Fibroblast of the aortic adventitia (primary cell): ENCODE measurements at places on chromosomes 5 and 9.
A peak's percentile ranks its signal among the peaks of the same experiment; 100 is the strongest.

GRCh38 chr9:114484854-114485443, 20.3 kb downstream of the WHRN start:
- peak; percentile 64 for DNase-seq

- DNase-seq: no peak
Measured at GRCh38 chr5:134825212-134825611, 20.6 kb upstream of the C5orf24 start.

GRCh38 chr9:86809151-86809550, 138.2 kb downstream of the GAS1 start:
- DNase-seq: no peak

DNA sequence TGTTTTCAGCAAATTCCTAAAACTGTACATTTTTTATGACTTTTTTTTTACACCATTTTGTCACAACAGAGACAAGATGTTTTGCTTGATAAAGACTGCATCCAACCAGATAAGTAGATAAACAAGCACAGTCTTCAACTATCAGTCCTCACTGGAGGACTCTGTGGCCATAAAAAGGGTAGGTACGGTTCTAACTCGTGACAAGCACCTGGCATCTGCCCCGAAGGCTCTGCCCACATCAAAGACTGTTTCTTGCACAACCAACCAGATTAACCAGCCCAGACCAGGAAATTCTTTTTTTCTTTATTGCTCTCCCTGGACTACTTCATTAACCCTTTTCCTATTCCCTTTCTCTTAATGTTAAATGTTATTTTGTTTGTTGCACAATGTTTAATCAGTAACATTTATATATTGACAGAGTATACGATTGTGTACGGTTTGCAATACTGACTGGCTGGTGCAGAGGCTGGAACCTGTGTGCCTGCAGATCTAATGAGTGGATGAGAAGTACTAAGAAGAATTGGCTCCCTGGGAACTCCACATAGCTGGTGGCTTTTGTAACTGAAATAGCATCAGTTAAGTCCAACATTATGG, 74.1 kb downstream of the SERINC5 start:
- DNase-seq: peak; percentile 45

GRCh38 chr9:21690561-21690960, 111.9 kb upstream of the MTAP start:
- DNase-seq: peak; percentile 61
